ENCODE measurements at places on chromosomes 2 and 18.

- DNase-seq, result no peak
Measured at GRCh38 chr2:150232871-150233270, 254.6 kb downstream of the RND3 start.

GRCh38 chr2:60337142-60337497, 216.3 kb downstream of the BCL11A start:
- no peak for DNase-seq

GRCh38 chr2:79294994-79295393, 135.4 kb upstream of the REG3A start:
- no peak for DNase-seq

- DNase-seq, result no peak
Measured at GRCh38 chr2:200507179-200507578, 2.7 kb downstream of the KCTD18 start.

GRCh38 chr18:51066273-51066672, 36.3 kb downstream of the SMAD4 start:
- peak; percentile 40 for DNase-seq

GRCh38 chr2:189408294-189408693, 33.0 kb upstream of the WDR75 start:
- DNase-seq, result peak; percentile 8

GRCh38 chr2:49335546-49335945, 181.2 kb upstream of the FSHR start:
- DNase-seq, result no peak

- no peak for DNase-seq
Measured at GRCh38 chr2:170481201-170481600, 233.9 kb upstream of the SP5 start.

DNA sequence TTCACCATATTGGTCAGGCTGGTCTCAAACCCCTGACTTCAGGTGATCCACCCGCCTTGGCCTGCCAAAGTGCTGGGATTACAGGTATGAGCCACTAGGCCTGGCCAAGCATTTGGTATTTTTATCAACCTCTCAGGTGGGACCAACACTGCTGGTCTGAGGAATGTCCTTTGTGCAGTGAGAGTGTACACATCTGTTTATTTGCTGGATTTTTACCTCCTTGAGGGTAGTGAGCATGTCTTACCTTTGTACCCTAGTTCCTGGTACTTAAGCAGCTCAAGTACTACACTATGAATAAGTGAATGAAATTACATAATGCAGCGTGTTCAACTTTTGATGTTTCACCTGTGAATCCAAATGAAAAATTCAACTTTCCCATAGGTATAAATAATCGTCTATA, 29.8 kb downstream of the SOS1 start:
- no peak for DNase-seq

GRCh38 chr2:169038338-169038757, 7.2 kb upstream of the ABCB11 start:
- DNase-seq, result peak; percentile 4

DNA sequence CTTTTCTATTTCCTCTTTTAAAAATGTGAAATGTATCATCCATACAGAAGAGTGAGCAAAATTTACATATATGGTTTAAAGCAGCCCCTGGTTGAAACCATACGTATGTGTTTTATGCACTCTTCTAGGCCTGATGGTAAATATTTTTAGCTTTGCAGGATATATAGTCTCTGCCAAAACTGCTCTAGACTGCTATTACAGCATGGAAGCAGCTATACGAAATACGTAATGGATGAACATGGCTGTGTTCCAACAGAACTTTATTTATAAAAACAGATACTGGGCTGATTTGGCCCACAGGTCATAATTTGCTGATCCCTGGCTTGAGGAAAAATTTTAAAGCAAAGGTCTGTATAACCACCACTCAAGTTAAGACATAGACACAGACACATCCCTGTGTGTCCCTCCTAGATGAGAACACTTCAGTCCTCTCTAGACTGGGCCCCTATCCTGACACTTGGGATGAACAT, 42.5 kb upstream of the ATP8B1 start:
- DNase-seq, result peak; percentile 47

GRCh38 chr2:72678024-72678423, 147.8 kb downstream of the EXOC6B start:
- DNase-seq, result no peak

DNA sequence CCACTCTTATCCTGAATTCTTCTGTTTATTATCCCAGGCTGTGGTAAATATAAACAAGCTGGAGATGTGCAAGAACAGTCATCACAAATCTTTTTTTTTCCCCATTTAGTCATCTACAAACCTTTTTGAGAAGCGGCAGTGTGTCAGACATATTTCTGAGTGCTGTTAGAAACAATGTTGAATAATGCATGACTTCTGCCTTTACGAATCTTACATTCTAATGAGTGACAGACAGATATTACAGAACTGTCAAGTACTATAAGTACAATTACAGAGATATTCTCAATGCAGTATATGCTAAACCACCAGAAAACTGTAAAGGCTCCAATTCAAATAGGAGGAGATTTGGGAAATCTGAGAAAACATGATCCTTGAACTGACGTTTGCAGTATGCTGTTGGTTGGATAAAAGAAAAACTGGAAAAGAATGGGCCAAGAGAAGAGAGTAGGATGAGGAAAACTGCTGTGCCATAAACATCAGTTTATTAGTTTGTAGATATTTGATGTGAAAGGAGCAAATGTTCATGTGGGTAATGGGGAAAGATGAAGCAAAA, 379.5 kb upstream of the SLC8A1 start:
- DNase-seq, result no peak

DNA sequence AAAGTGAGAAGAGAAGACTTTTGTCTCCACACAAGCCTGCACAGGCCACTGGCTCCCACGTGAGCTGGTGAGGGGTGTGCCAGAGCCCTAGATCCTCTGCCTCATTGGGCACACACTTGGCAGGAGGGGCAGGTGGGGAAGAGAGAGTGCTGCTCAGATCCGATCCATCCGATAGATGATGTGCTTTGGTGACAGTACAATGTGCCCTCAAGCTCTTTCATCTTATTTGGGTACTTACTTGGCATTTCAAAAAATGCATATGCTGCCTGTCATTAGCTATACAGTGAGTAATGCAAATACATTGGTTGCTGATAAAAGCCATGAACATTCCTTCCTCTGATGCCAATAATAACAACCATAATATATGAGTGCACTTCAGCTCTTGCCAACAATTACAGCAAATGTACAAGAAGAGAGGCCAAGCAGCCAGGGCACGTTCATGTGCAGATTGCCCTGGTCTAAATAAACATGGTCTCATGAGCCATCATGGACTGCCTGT, 255.3 kb downstream of the VAPA start:
- peak; percentile 76 for DNase-seq

GRCh38 chr2:105977212-105977611, 216.9 kb downstream of the UXS1 start:
- DNase-seq, result peak; percentile 62
